ENCODE measurements at places on chromosomes 16 and 17.

DNA sequence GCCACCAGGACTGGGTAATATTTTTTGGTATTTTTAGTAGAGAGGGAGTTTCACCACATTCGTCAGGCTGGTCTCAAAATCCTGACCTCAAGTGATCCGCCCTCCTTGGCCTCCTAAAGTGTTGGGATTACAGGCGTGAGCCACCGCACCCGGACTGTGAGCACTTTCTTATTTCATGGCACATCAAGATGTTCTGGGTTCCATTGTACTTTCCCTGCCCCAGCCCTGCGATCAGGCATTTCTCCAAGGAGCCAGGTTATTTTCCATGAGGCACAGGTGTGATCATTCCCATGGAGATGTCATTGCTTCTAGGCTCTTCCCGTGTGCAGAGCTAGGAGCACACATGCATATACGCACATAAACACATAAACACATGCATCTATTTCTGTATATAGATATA lies 2.6 kb upstream of the ANKRD40CL start:
- DNase-seq = no peak

DNA sequence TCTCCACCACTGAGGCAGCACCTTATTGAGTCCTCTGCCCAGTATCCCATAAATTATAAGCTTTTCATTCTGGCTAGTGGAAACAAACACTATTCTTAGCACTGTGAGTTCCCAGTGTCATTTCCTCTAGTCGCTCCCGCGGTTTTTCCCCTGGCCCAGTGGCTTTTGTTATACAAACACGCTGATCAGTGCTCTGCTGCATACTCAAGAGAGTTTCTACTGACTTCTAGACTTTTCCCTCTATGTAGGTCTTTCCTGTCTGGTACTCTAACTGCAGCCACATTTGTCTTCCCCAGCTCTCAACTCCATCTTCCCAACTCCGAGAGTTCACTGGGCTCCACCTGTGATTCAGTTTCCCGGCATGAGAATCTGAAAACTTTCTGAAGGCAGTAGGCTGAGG lies 556.6 kb upstream of the SALL1 start:
- no peak for DNase-seq

GRCh38 chr17:73234736-73235135 lies 26.9 kb downstream of the CPSF4L start:
- DNase-seq = no peak

- no peak for DNase-seq
Observed at GRCh38 chr16:67708368-67708771, 10.7 kb downstream of the GFOD2 start.

DNA sequence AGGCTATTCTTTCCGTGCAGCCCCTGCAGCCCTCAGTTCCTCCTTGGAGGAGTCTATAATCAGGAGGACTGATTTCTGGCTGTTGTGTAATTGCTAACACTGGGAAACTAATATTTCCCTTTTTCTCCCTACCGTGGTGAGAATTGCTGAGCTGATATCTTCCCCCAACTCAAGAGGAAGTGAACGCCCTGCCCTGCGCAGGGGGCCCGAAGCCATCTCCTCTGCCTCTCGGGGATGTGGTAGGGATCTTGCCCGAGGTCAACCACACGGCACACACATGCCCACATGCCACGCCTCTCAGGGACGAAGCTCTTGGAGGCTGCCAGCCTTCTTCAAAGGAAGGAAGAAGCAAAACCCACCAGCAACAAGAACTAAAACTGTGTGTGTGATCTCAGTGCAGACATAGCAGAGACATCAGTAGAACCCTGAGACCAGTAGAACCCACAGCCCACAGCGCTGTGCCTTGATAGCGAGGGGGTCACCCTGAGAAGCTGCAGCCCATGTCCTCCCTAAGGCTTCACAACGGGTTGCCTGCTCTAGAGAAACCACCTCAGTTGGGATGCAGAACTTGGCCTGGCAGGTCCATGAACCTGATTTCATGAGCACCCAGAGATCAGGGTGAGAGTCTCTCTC lies 8.9 kb upstream of the ULK2 start:
- DNase-seq = no peak

DNA sequence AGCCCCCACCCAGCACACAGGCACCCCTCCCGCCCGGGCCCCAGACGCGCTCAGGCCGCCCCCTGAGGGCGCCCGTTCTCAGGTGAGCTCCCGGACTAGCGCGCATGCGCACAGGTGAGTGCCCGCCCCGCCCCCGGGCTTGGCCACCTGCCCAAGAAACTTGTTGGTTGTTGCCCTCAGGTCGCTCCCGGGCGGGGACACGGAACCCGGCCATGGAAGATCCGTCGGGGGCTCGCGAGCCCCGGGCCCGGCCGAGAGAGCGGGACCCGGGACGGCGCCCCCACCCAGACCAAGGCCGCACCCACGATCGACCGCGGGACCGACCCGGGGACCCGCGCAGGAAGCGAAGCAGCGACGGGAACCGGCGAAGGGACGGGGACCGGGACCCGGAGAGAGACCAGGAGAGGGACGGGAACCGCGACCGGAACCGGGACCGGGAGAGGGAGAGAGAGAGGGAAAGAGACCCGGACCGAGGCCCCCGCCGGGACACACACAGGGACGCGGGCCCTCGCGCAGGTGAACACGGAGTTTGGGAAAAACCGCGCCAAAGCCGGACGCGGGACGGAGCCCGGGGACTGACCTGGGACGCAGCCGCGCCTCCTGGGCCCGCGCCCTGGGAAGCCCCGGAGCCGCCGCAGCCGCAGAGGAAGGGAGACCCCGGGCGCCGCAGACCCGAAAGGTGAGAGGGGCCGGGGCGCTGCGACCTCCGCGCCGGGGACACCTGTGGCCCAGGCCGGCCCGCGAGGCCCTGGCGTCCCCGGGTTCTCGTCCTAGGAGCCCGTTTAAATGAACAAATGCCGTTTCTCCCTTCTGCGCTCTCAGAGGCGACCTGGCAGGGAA lies at the start of gene MARVELD3:
TSS of gene MARVELD3 (plus strand) at position 167 of the 840 bp plus-strand sequence. CDS start at position 213, 46 bp downstream.
- DNase-seq = no peak

All from stimulated activated CD4-positive, alpha-beta T cell treated with anti-CD3 and anti-CD28 coated beads, Interleukin-1b, Interleukin-23, amount 100 ng/mL, for 24 hours (primary cell).